ENCODE measurements at places on chromosomes 7 and 10.

- no peak for DNase-seq
Measured at GRCh38 chr7:131753620-131754222, 197.3 kb upstream of the PODXL start.

GRCh38 chr7:32051128-32051527 lies 19.1 kb downstream of the PDE1C start:
- DNase-seq = no peak

DNA sequence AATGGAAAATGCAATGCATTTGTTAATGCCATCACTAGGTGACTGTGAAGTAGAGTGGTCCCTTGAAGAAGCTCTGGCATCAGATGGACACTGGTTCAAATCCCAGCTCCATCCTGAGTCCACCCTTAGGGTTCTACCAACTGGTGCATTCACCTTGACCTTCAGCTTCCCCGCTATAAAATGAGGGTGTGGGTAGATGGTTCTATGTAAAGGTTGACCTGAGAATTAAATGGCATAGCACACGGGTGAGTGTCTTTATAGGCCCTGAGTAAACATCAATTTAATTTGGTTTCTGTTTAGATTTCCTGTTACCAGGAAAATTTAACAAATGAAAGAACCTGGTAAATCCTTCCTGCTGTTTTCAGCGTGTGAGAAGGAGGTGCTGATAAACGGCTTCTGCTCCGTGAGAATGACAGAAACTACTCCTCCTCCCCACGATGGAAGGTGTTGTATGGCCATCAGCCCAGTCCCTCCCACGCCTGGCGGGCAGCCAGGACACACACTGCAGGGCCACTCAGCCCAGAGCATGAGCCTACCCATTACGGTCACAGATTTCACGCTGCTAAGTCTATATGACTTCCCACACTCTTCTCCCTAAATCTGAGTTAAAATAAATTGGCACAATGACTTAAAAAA lies 210.1 kb downstream of the TNS3 start:
- DNase-seq = no peak

DNA sequence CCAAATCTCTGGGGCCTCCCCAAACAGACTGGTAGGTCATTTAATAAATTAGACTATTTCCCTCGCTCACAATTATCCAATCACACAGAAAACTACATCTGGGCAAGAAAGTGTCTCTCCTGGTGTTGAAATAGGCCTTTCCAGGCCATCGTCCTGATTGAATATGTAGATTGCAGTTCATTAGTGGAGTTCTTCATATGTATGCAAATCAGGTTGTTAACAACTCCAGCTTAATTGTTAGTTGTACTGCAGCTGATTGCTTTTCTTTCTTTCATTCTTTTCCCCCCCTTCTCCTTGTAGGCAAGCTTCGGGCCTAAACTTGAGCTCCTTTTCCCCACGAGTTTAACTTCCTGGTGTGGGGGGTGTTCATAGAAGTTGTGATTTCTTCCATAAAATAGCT lies 359.1 kb upstream of the GALNT17 start:
- no peak for DNase-seq

All from activated CD4-positive, alpha-beta T cell treated with anti-CD3 and anti-CD28 coated beads for 1 hour (primary cell).